ENCODE measurements at places on chromosomes 6 and 20.

GRCh38 chr6:16244869-16245451, 6.6 kb downstream of the GMPR start:
- DNase-seq: no peak

DNA sequence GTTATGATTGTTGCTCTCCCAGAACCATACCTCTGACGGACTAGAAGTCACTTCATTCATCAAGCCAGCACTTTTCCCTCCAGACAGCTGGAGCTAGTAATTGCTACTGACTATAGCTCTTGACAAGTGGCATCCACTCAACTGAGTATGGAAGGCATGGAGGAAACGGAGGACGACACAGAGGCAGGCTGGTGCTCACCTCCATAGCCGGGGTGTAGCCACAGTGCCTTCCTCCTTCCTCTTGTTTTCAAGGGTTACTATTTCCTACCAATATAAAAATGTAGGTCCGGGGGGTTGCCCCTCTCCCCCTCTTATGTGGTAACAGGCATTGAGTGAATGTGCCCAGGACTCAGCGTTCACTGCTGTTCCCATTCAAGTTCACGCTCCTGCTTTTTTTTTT, 23.5 kb upstream of the FOXC1 start:
- no peak for DNase-seq

DNA sequence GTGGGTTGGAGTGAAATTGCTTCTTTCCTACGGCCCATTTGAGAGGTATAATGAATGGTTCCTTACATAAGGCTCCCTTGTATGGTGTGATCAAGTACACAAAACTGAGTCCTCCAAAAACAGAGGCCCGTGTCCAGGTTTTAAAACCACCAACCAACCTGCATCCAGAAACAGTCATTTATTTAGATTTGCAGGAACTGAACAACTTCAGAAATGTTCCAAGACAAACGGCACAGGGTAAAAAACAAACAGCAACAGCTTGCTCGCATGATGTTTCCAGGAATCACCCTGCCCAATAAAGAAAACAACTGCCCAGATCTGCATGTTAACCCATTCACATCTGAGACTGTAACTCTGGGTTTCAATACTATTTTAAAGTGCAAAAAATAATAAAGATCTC, 40.2 kb upstream of the TRAM2 start:
- DNase-seq: no peak

- no peak for DNase-seq
Observed at GRCh38 chr6:5151955-5152401, 66.8 kb downstream of the PPP1R3G start.

GRCh38 chr20:64072498-64073063, 6.7 kb downstream of the RGS19 start:
- no peak for DNase-seq

DNA sequence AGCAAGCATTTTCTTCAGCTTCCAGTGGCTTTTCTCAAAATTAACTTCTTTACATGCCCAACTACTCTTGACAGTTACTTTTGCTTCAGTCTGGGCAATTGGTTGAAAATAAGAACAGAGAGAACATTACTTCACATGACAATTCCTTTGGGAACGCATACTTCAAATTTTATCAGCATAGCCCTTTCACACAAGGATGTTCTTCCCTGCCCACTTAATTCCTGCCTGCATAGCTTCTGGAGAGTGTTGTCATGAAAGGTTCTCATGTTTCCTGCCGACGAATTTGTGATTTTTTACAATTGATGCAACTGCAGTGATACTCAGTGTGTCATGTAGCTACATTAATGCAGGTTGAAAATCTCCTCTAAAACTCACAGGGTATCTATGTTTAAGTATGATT, 22.0 kb upstream of the SNRNP48 start:
- no peak for DNase-seq

- DNase-seq: no peak
Observed at GRCh38 chr6:98932381-98932780, 15.4 kb downstream of the FBXL4 start.

DNA sequence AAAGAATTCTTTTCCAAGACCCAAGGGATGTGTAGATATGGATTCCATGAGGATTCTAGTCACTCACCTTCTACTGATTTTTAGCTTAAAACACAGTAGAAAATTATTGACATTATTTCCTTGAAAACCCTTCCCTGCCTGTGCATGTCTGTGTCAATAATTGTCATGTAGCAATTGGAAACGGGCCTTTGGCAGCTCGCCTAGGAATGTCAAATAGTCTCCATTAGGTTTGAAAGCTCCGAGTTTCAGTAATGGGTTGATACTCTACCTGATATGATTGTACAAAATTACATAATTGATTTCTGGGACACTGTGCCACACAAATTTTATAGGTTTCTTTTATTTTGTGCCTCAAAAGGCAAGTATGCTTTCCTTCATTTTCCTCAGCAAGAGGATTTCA, 515.2 kb upstream of the ARID1B start:
- no peak for DNase-seq

- no peak for DNase-seq
Observed at GRCh38 chr6:145544514-145544913, 190.8 kb downstream of the EPM2A start.

GRCh38 chr6:15276036-15276985, 30.4 kb downstream of the JARID2 start:
- no peak for DNase-seq

- DNase-seq: no peak
Observed at GRCh38 chr6:129416337-129416990, 293.5 kb downstream of the ARHGAP18 start.

- no peak for DNase-seq
Observed at GRCh38 chr6:29809249-29809648, 18.4 kb upstream of the HLA-G start.

Measured in activated T-helper 9 cell treated with anti-CD3 and anti-CD28 coated beads, Interleukin-2, amount 50 U/mL, for 16 hours (primary cell).